NCI-H2081 (cell line): ENCODE measurements at places on chromosomes 7 and 10.

- no peak for DNase-seq
These were observed 51.3 kb upstream of the VOPP1 start for GRCh38 chr7:55623617-55624016.

DNA sequence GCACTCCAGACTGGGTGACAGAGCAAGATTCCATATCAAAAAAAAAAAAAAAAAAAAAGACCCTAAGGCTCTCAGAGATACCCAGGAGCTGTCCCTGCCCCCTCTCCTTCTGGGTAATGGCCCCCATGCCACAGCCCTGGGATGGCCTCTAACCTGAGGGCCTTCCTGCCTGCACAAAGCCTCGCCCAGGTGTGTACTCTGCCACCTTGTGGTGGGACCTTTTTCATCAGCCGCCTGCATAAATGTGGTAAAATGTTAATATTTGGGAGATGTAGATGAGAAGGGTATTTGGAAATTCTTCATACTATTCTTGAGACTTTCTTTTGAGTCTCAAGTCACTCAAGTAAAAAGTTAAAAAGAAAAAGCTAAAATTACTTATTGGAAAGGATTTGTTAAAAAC is 46.3 kb upstream of the RNF216 start:
- peak; percentile 1 for DNase-seq

- DNase-seq, result no peak
These were observed 43.3 kb upstream of the BTBD16 start for GRCh38 chr10:122227754-122228153.

DNA sequence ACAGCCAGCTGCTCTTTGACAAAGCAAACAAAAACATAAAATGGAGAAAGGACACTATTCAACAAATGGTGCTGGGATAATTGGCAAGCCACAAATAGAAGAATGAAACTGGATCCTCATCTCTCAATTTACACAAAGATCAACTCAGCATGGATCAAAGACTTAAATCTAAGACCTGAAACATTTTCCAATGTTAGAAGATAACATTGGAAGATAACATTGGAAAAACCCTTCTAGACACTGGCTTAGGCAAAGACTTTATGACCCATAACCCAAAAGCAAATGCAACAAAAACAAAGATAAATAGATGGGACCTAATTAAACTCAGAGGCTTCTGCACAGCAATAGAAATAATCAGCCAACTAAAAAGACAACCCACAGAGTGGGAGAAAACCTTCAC is 425.7 kb upstream of the SEMA3D start:
- DNase-seq, result peak; percentile 23

GRCh38 chr7:100356416-100357068 is 1.4 kb upstream of the PILRB start:
- DNase-seq, result no peak

DNA sequence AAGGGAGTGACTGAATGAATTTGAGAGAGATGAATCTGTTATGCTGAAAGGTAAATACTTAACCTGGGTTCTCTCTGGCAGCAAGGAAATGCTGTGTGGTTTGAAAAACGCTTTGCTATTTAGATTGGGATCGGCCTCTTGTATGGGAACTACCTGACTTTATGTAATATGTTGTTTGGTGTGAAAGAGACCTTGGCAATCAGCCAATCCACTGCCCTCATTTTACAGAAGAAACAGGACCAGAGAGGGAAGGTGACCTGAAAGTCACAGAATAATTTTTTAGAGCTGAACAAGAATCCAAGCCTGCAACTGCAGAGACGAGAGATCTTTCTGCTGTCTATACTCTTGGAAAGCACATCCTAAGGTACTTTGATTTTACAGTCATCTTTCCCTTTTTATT is 1.0 kb downstream of the BUD31 start:
- DNase-seq, result no peak

DNA sequence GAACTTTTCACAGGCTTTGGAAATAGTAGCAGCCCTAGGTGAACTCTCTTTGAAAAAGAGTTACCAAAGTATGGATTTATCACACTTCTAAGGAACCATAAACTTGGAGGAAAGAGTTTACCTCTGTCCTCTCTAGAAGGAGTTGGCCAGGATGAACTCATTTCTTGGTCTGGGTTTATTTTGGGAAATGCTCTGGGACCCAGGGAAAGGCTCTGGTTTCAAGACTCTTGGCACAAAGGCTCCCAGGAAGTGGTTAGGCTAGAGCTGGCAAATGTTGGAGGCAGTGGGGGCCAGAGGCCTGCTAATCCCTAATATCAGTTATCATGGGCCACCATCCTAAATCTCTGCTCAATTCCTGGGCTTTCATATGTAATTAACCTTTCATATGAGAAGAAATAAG is 36.3 kb upstream of the CDK6 start:
- DNase-seq, result no peak
